Cardiac fibroblast (primary cell): ENCODE measurements at places on chromosomes 4 and X.

DNA sequence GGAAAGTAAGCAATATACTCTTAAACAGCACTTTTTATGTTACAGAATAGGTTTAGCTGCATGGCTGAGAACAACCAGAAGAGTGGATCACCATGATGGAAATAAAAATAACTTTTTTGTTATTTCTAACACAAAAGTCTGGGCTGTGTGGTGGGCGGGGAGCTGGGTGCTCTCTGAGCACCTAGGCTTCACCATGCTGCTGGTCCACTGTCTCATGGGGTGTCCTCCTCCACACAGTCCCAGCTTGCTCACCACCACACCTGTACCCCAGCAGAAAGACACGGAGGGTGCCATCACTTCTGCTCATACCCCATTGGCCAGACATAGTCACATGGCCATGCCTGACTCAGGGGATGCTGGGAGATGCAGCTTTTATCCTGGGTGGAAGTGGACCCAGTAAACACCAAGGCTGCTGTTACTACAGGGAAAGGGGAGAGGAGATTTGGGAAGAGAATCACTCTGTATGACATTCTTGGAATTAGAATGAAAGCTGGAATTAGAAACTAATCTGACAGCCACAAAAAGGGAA, 45.0 kb downstream of the CPZ start:
- no peak for DNase-seq

- no peak for DNase-seq
Measured at GRCh38 chrX:43618366-43619205, 37.5 kb upstream of the MAOA start.

- peak; percentile 87 for DNase-seq
Measured at GRCh38 chrX:39809331-39809730, 288.4 kb downstream of the BCOR start.

DNA sequence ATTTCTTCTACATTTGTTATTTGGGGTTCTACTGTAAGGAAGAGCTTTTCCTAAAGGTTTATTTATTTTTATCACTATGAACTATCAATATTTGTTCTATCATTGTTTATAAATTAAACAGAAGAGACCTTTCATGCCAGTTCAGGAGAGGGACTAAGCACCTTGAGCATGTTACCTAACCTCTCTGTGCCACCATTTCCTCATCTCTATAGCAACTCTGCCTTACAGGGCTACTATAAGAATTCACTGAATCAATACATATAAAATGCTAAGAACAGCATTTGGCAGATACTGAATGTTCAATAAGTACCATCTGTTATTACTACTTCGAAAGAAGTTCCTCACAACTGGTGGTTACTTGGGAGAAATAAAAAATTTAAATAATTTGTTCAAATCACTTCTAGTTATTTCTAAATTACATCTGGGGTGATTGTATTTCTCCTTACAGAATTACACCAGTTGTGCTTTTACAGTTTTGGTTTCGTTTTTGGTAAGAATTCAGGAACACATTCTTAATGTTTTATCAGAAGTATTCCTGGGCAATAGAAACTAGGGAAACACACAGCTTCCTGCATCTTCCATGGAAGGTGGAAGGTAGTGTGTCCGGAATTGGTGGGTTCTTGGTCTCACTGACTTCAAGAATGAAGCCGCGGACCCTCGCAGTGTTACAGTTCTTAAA, 32.9 kb downstream of the EREG start:
- DNase-seq = no peak

DNA sequence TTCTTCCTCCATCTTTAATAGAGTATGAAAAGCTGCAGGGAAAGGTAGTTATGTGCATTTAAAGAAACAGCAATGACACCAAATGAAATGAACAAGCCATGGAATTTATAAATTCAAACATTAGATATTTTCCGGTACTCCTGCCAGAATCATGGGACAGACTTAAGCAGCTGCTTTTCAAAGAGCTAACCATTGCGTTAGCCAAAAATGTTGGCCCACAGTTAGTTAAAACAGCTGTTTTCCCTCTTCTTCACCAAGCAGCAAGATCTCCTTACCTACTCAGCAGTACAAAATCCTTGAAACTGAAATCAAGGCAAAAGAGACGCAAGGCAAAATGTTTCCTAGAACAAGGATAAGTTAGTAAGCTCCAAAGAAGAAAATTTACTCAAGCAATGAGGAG, 64.0 kb downstream of the MANBA start:
- peak; percentile 57 for DNase-seq

DNA sequence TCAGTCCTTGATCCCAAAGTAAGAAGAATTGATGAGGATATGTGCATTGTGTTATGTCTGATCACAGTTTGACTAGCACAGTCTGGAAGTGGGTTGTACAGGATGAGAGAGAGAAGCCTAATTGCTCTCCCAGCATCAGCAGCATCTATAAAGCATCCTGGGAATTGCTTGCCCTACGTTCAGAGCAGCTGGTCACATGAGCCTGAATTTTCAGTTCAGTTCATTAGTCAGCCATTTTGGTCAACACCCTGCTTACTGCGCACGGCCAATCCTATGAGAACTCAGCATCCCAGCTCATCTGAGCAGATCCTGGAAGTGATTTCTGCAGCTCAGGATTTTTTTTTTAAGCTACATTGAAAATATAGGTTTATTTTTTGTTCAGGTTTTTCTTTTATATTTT, at the start of gene RUFY3:
Gene RUFY3 (plus strand): TSS at position 218 of the 400 bp plus-strand sequence. CDS start 610 bp downstream, outside the sequence.
- DNase-seq = peak; percentile 96

DNA sequence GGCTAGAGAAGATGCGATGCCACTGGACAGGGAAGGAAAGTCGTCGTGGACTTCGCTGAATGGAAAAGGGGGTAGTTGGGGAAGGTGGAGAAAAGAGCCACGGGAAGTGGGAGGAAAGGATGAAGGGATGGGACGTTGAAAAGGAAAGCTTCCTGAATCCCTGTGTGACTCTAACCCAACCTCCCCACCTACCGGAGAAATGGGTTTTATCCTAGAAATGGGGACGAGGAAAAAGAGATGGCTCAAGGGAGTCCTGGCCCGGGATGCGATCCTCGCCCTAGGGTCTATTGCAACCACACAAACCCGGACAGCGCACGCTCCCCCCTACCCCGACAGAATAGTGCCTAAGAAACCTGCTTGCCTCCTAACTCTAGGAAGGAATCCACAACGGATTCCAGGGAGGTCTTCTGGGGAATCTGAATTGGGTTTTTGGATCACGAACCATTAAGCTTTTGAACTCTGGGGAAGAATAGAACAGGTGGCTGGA, 738 bp upstream of the TSPAN5 start:
- peak; percentile 51 for DNase-seq

DNA sequence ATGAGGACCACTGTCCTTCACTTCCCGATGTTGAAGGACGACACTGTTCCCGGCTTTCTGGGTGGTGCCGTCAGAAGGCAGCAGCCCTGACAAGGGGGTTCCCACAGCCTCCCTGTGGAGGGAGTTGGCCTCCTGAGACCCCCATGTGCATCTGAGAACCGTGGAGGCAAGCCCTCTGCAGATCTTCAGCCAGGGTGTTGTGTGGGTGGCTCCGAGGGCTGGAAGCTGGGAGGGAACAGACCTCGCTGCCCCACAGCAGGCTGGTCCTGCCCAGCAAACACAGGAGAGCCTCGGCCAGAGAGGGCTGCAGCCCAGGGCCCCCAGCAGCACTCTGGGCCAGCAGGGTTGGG, 16.2 kb downstream of the DGKQ start:
- DNase-seq = no peak

DNA sequence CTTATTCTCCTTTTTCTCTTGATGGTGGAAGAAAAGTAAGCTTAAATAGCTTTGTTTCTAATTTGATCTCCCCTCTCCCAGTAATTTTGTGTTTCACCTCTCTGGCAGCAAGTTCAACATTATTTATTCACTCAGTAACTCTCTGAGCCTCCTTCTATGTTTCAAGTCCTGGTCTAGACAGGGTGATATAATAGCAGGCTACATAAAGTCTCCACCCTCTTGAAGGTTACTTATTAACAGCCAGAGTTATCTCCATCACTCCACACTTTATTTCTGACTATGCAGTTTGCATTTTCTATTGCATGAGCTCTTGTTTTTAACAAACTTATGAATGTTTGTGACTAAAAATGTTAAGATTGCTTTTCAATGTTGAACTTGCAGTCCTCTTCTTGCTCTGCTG, 17.8 kb upstream of the ANOS1 start:
- no peak for DNase-seq

DNA sequence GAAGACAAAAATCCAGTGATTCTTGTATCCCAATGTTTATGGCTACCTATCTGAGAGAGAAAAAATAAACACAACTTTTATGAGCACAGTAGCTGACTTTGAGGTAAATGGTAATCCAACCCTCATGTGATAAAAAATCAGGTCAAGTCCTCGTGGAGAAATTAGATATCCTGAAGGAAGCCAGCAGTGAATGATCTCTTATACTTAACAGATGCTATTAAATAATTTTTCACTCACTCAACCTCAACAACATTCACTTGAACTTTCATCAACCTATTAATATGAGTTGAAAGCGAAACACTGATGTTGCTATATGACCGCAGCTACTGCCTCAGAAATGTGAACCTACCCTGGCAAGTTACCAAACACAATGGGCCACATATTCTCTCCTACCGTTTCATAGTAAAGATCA, 105.4 kb downstream of the GPC3 start:
- DNase-seq = no peak

DNA sequence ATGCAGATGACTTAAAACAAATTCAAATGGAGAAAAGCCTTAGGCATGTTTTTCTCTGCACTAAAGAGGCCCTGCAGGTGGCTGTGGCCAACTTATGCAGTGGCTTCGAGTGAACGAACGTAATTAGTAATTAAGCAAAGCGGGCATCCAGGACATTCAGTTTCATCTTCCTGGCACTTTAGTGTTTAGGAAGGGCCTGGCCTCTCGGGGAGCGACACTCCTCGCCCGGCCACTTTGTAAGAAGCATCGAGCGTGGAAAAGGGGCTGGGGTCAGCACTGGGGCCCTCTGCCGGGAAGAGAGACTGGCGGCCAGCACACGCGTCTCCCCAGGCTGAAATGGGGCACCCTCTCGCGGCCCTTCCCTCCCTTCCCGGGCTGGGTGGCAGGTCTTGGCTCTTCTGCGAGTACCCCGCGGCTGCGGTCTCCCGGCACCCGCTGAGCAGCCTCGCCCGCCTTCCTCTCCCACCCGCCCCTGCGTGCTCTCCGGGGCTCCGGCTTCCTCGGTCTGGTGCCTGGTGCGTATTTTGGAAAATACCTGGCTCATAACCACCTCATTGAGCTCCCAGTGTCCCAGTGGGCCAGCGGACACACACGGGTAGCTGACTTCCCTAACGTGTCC, 677 bp upstream of the CYP4V2 start:
- peak; percentile 15 for DNase-seq

DNA sequence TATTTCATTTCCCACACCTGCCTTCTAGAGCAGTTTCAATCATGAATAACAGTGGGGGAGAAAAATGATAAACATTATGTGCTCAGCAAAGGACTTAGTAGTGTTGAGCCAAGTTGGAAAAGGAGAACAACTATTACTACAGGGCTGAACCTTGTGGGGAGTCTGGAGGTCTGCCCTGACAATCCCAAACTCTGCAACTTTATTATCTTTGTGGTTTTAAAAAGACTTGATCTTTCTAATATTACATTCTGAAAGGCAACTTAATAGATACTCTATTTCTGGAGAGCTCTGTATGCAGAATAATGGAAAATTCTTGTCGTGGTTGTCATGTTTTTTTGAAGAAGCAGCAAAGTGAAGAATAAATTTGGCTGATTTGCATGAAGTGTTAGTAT, 116.1 kb downstream of the SPCS3 start:
- DNase-seq = no peak

DNA sequence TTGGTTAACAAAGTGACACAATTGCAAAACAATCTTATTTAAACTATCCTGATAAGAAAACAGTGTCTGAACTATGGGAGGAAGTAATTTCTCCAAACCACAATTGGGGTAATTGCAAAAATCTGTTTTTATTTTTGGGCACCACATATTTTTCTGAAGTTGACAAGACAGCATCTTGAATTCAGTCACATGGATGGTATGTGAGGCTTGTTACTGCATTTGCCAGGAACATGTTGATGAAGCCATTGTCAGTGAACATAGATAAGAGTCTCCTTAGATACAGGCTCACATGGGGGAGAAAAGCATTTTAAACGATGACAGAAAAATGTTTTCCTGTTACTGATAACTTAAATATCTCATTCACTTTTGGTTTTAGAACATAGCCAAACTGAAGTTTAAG, 5.5 kb upstream of the USP53 start:
- peak; percentile 51 for DNase-seq
